ENCODE measurements at places on chromosomes 16 and 17. TPM values are rescaled to one million over a fixed set of nuclear protein-coding genes. Genes with fewer than 3 reads are reported as not detected.

Gene MT1A
- total RNA-seq, result not detected

Gene SLC5A10
- total RNA-seq, result not detected

Gene MMP2
- total RNA-seq, result 1,286 TPM

Gene XAF1
- total RNA-seq, result 41.4 TPM

Gene ADAM11
- total RNA-seq, result 0.57 TPM

Gene NACA2
- not detected for total RNA-seq

Gene SAP30BP
- total RNA-seq, result 66.6 TPM

Gene NXN
- total RNA-seq, result 51.8 TPM

Gene ABCA6
- total RNA-seq, result 7.7 TPM

Gene LRRC37A2
- 7.4 TPM for total RNA-seq

Gene HS3ST6
- not detected for total RNA-seq

Gene CX3CL1
- 0.57 TPM for total RNA-seq

Gene EMP2
- total RNA-seq, result 27.1 TPM

Gene TMC7
- 0.22 TPM for total RNA-seq

Gene SMTNL2
- not detected for total RNA-seq

Gene AOC3
- 0.22 TPM for total RNA-seq

Gene ACSM3
- 0.22 TPM for total RNA-seq

Gene STAT5A
- total RNA-seq, result 4.6 TPM

Gene CDRT15L2
- not detected for total RNA-seq

Gene KANSL1
- total RNA-seq, result 114 TPM

Gene IKZF3
- not detected for total RNA-seq

Gene MT1G
- total RNA-seq, result not detected

Gene CSF3
- 6.8 TPM for total RNA-seq

Gene PIMREG
- 24.6 TPM for total RNA-seq

Gene SNX20
- not detected for total RNA-seq

Gene NPIPB9
- total RNA-seq, result 1.8 TPM

Gene CALCOCO2
- total RNA-seq, result 108 TPM

Gene PIK3R6
- total RNA-seq, result not detected

Gene SRL
- total RNA-seq, result not detected

Gene KRTAP17-1
- not detected for total RNA-seq

Gene WNT9B
- total RNA-seq, result not detected

Gene HS3ST3B1
- total RNA-seq, result 5.0 TPM

Gene HIC1
- 148 TPM for total RNA-seq

Gene KRTAP2-3
- total RNA-seq, result 0.72 TPM

Gene TRPV2
- total RNA-seq, result 395 TPM

Gene KRT39
- total RNA-seq, result 0.43 TPM

Gene TBX6
- 0.14 TPM for total RNA-seq

Gene AURKB
- total RNA-seq, result 67.6 TPM

Gene RHBDL3
- total RNA-seq, result not detected

Gene NTN3
- 0.22 TPM for total RNA-seq

Gene TBC1D3H
- total RNA-seq, result not detected

Gene ABCC11
- under 0.01 TPM for total RNA-seq

Gene SLC47A2
- not detected for total RNA-seq

Gene TMEM100
- total RNA-seq, result 3.4 TPM

Gene TMEM238L
- total RNA-seq, result not detected

Gene ADAMTS18
- 0.22 TPM for total RNA-seq

Gene PYDC1
- total RNA-seq, result not detected

Gene CD300LG
- not detected for total RNA-seq

Gene CLEC18A
- total RNA-seq, result 0.66 TPM

Gene NDRG4
- total RNA-seq, result 1.1 TPM

Gene TBX4
- not detected for total RNA-seq

Gene KCNJ16
- total RNA-seq, result not detected

Gene CMTM2
- total RNA-seq, result not detected

Gene KRT33A
- total RNA-seq, result not detected

Gene TMIGD1
- not detected for total RNA-seq

Gene TBC1D3
- total RNA-seq, result not detected

Gene NAT9
- total RNA-seq, result 53.8 TPM
